ENCODE measurements at places on chromosomes 6 and 20. TPM values are rescaled to one million over a fixed set of nuclear protein-coding genes. Genes with fewer than 3 reads are reported as not detected.

Gene ACTL10
- 0.46 TPM for total RNA-seq

Gene SLA2
- 0.27 TPM for total RNA-seq

Gene NKX2-2
- total RNA-seq: 0.11 TPM

Gene LY6G6D
- not detected for total RNA-seq

Gene FGD2
- total RNA-seq: 2.3 TPM

Gene SYCP2
- total RNA-seq: 0.94 TPM

Gene C6orf141
- total RNA-seq: 0.38 TPM

Gene PDE7B
- total RNA-seq: 4.4 TPM

Gene VNN1
- 0.30 TPM for total RNA-seq

Gene EYS
- 0.24 TPM for total RNA-seq

Gene IL17A
- total RNA-seq: not detected

Gene PGC
- not detected for total RNA-seq

Gene UBE2C
- 0.38 TPM for total RNA-seq

Gene DNMT3B
- 0.62 TPM for total RNA-seq

Gene KIF25
- total RNA-seq: 0.24 TPM

Gene RNF182
- 0.19 TPM for total RNA-seq

Gene FHL5
- 4.4 TPM for total RNA-seq

Gene RSPO3
- total RNA-seq: 1.8 TPM

Gene SEC63
- 55.5 TPM for total RNA-seq

Gene TFAP2A
- 0.54 TPM for total RNA-seq

Gene NMBR
- not detected for total RNA-seq

Gene SRMS
- not detected for total RNA-seq

Gene ZDHHC14
- 26.1 TPM for total RNA-seq

Gene CLPSL2
- not detected for total RNA-seq

Gene PPIL4
- 18.6 TPM for total RNA-seq

Gene ERGIC3
- total RNA-seq: 91.2 TPM

Gene CTAGE9
- total RNA-seq: not detected

Gene AIF1
- total RNA-seq: 10.3 TPM

Gene CAP2
- total RNA-seq: 120 TPM

Gene SLC2A10
- 2.7 TPM for total RNA-seq

Gene GJA10
- not detected for total RNA-seq

Measured in cardiac septum (tissue), 1 donor.